Muscle of leg (tissue), 16 donors: ENCODE measurements at places on chromosomes 4 and X. TPM values are rescaled to one million over a fixed set of nuclear protein-coding genes. Genes with fewer than 3 reads are reported as not detected.
A peak's percentile ranks its signal among the peaks of the same experiment; 100 is the strongest.

NXF2 gene
- total RNA-seq, result not detected

HPSE gene
- 0.18 TPM for total RNA-seq

PNCK gene
- 3.5 TPM for total RNA-seq

FABP2 gene
- total RNA-seq, result not detected

POU4F2 gene
- not detected for total RNA-seq

DNA sequence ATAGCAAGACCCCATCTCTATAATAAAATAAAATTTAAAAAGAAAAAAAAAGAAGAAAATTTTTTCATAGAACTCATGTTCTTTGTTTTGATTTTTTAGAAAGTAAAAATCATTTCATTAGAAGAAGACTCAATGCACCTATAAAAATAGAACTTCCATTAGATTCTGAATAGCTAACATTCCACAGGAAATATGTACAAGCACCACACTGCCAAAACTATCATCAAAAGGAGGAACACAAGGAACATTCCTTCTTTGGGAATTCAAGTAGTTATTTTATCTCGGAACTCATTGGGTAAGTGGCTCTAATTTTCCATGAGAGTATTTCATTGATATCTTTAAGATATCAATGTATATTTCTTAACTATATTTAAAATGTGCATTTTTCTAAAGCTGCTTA lies 157.6 kb downstream of the CAMK2D start:
- no peaks in the 10 kb centered on the region for H3K4me1 ChIP-seq
- H3K27ac ChIP-seq, result no peak overlapping the region
- H3K36me3 ChIP-seq, result peaks cover 3% of the 10 kb centered on the region
- peak; percentile 22 for DNase-seq
- H3K4me3 ChIP-seq, result no peak overlapping the region
- no peaks in the 10 kb centered on the region for H3K27me3 ChIP-seq

DNA sequence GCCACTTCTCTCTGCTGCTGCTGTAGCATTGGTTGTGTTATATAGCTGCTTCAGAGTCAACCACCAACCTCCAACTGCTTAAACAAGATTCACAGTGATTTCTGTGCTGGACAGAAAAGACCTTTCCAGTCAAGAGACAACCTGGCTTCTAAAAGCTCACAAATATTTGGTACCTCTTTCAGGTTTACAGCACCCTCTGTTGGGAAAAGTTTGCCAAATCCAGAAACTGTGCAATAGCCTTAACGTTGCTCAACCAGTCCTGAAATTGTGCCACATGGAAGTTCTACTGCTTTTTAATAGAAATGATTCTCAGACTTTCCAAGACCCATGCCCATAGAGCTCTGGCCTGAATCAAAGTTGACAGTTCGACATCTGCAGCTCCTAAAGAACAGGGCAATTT lies 842.1 kb upstream of the HTR2C start:
- H3K4me1 ChIP-seq, result no peaks in the 10 kb centered on the region
- no peaks in the 10 kb centered on the region for H3K36me3 ChIP-seq
- no peak overlapping the region for H3K4me3 ChIP-seq
- DNase-seq, result peak; percentile 43
- no peak overlapping the region for H3K27ac ChIP-seq

DNA sequence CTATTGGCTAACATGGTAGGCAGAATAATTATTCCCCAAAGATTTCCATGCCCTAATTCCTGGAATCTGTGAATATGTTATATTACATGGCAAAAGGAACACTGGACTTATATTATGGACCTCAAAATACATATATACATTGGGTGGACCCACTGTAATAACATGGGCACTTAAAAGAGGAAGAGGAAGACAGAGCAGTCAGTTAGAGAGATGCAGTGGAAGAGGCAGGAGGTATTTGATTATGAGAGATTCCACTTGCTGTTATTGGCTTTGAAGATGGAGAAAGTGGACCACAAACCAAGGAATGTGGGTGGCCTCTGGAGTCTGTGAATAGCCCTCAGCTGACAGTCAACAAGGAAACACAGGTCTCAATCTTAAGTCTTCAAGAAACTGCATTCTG lies 14.0 kb upstream of the ART3 start:
- no peak overlapping the region for H3K4me3 ChIP-seq
- no peak for DNase-seq
- no peak overlapping the region for H3K27ac ChIP-seq
- no peaks in the 10 kb centered on the region for H3K27me3 ChIP-seq
- H3K4me1 ChIP-seq, result no peaks in the 10 kb centered on the region

GRCh38 chr4:141375855-141376254 lies 155.2 kb downstream of the ZNF330 start:
- H3K27ac ChIP-seq, result no peak overlapping the region
- no peaks in the 10 kb centered on the region for H3K4me1 ChIP-seq
- no peak for DNase-seq
- H3K36me3 ChIP-seq, result no peaks in the 10 kb centered on the region
- no peak overlapping the region for H3K4me3 ChIP-seq
- H3K27me3 ChIP-seq, result no peaks in the 10 kb centered on the region

DNA sequence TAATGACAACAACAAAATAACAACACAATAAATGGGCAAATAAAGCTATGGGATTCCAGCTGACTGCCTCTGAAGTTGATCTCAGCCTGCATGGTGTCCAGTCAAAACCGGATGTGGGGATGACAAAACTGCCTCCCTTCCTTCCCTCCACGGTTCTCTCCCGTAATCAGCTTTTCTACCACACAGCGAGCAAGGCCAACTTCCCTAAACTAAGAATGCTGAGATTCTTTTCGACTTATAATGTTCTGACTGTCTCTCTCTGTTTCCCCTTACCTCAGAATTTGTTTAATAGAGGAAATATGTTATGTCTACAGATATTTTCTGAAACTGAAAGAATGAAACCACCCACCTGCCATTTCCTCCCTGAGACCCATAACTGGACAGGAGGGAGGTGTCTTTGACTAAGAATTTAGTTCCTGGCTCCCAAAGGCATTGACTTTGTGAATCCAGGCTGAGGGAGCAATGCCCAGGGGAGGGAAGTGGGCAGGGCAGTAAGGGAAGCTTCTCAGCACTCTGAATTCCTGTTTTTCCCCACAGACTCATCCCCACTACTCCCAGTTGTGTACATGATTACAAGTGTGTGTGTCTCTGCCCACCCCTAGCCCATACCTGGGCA lies 1.0 kb upstream of the TLR1 start:
- peaks cover 4% of the 10 kb centered on the region for H3K4me1 ChIP-seq
- H3K27me3 ChIP-seq, result no peaks in the 10 kb centered on the region
- H3K27ac ChIP-seq, result peak overlapping the region; percentile 60

DNA sequence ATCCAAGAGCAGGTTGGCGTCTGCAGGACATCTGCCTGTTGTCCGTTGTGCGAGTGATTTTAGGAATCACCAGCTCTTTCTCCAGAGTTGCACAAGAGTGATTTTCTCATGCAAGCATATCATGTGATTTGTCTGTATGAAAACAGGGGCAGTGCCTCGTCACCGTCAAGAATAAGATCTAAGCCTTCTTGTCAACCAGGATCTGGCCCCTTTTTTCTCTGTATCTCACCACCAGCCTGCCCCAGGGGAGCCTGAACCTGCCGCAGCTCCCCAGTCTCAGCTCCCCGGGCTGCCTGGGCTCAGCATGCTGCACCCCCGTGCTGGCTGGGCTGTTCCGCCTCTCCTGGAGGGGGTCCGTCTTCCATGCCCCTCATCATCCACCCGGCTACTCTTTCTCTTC lies 90.5 kb downstream of the STOX2 start:
- no peak for DNase-seq
- H3K36me3 ChIP-seq, result no peaks in the 10 kb centered on the region
- no peaks in the 10 kb centered on the region for H3K4me1 ChIP-seq
